Naive thymus-derived CD4-positive, alpha-beta T cell (primary cell): ENCODE measurements at places on chromosomes 11 and 22. TPM values are rescaled to one million over a fixed set of nuclear protein-coding genes. Genes with fewer than 3 reads are reported as not detected.

Gene LRRN4CL
- 0.38 TPM for total RNA-seq

Gene B4GALNT4
- 1.2 TPM for total RNA-seq

Gene CNGA4
- 0.10 TPM in 1 of 2 replicates, not detected in the other for total RNA-seq

Gene FREY1
- total RNA-seq: 8.2 TPM

Gene AIFM3
- total RNA-seq: 1.2 TPM

Gene ZC3H7B
- 42.7 TPM for total RNA-seq

Gene FLRT1
- total RNA-seq: not detected
